ENCODE measurements at places on chromosomes 6 and 20.

- no peak for DNase-seq
These were observed 107.1 kb upstream of the BACH2 start for GRCh38 chr6:90403489-90404381.

DNA sequence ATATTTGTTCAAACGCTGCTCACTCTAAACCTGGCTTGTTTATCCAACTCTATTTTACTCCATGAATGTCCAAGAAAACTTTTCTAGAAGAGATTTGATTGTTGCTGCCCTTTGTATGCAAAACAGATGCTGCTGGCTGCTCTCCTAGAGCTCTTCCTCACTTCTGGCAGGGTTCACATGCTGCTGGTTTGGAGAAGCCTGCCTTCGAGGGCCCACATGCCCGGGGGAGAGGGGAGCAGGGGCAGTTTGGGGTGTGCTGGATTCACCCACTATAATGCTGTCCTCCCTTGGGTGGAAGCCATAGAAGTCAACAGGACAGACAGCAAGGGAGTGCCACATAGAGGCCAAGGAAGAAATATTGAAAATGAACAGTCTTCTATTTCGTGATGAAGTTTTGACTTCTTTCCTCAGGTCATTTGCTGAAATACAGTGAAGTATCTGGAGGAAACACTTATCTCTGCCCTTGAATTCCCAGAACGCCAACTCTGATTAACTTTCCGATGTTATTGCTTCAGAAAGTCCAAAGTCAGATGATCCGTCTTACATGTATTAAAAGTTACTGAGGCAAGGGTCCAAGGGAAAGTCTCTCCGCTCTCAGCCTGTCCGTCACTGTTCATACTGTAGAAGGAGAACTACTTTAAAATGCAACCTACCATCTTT lies 32.4 kb downstream of the LY86 start:
- no peak for DNase-seq

GRCh38 chr20:7505835-7506221 lies 434.4 kb downstream of the HAO1 start:
- no peak for DNase-seq

- DNase-seq = no peak
These were observed 282.7 kb downstream of the EYA4 start for GRCh38 chr6:133523816-133524215.

- no peak for DNase-seq
These were observed 25.9 kb upstream of the FOXQ1 start for GRCh38 chr6:1285956-1286355.

DNA sequence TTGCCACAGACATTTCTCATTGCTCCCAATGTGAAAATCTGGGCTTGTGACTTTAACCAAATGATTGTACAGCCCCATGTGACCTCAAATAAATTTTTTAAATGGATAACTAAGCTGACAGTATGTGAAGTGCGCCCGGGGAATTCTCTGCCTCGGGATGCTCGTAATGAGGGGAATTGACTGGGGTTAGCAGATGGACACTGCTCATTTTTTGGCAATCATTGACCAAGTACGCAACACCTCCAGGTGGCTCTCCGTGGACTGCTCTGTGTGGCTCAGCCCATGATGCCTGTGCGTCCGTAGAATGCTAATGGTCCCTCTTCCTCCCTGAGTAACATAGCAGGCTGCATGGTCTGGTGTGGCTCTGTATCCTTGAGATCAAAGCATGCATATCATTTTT lies 42.4 kb downstream of the FARS2 start:
- DNase-seq = no peak

DNA sequence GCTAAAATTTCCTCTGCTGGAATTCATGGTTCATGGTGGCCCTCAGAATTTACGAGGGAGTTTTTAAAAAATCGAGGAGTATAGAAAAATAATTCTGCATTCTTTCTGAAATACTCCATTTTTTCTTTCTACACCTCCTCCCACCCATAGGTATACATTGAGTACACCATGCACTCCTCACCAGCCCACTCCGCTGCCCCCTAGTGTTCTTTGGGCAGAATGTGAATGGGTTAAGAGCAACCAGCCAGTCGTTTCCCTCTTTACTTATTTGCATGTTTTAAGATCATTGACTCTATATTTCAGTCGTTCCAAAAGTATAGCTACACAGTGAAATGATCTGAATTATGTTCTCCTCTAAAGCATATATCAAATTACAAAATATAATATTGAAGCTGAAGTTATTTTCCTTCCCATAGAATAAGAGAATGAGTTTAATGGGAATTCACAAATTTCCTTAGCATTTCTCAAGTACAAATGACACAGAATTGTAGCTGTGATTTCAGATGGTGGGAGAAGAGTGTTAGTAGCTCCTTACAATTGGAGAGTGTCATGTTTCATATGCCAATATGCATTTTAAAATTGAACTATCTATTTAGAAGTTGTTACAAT lies 977.7 kb upstream of the SLC35B3 start:
- no peak for DNase-seq

GRCh38 chr6:26328265-26328844 lies 36.6 kb upstream of the BTN3A2 start:
- no peak for DNase-seq

GRCh38 chr6:13163161-13163944 lies 165.0 kb downstream of the TBC1D7 start:
- peak; percentile 42 for DNase-seq

DNA sequence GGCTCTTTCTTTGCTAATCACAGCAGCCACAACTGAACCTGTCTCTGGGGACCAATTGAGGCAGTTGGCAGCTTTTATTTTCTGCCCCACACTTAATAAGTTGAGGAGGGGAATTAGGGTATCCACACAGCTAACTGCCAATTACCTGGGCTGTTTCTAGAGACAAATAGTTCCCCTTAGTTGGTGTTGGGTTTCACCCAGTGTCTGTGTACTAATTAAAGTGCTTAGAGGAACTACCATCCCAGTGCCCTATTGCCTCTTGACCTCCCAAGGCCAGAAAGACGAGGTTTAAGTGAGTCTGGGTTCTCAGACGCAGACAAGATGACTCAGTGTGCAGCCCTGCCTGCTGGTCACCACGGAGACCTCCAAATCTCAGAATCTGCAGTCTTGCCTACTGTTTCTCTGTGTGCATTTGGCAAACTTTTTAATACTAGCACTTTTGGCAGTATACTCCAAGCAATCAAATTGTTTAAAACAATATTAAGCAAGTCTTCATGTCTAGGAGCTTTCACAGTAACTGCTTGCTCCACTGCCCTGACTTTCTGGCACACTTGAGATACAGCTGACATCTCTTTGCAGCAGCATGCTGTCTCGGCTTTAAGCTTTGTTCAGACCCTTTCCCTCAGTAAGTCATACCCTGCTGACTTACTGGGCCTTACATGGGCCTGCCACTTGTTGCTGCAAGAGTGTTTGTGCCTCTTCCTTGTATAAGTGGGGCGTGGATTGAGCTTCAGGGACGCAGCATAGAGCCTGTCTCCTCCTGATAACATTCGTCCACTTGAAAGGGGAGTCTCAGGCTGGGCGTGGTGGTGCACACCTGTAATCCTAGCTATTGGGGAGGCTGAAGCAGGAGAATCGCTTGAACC lies 31.9 kb downstream of the STK35 start:
- DNase-seq = peak; percentile 62

- DNase-seq = no peak
These were observed 55.0 kb upstream of the VSX1 start for GRCh38 chr20:25136643-25137559.

DNA sequence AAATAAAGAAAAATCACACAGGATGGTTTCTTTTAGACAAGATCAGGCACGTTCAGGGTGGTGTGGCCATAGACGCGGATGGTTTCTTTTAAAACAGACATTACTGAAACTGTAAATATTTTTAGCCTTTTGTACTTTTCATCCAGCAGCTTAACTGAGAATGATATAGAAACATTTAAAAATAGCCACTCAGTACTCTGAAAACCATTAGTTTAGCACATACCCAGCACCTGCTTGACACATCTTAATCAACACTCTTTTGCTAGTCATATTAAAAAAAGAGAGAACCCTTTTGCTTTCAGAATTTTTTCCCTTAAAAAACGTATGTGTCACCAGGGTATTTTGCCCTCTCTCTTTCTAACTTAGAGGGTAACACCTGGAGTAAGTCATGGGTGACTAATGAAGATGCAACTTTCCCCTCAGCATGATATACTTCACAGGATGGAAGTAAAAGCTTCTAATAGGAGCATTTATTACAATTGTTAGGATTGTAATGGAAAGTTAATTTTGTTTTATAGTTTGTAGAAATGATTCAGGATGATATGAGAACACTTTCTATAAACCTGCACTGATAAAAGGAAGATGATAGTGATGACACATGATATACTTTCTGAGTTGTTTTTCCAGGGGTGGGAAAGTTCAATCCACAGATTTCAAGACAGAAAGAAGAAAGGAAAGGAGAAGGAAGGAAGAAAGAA lies 45.2 kb downstream of the BACH2 start:
- DNase-seq = no peak

DNA sequence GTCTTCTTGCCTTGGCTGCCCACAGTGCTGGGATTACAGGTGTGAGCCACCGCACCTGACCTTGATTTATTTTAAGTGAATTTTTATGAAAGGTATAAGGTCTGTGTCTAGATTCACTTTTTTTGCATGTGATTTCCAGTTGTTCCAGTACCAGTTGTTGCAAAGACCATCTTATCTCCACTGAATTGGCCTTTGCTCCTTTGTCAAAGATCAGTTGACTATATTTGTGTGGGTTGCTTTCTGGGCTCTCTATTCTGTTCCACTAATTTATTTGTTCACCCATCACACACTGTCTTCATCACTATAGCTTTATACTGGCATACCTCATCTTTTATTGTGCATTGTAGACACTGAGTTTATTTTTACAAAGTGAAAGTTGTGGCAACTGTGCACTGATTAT lies 56.3 kb downstream of the ANKS1A start:
- DNase-seq = no peak

GRCh38 chr20:33291830-33292355 lies 8.9 kb downstream of the BPIFB1 start:
- DNase-seq = peak; percentile 64

- DNase-seq = no peak
These were observed 8.4 kb upstream of the GLP1R start for GRCh38 chr6:39040080-39040673.

- no peak for DNase-seq
These were observed 19.2 kb downstream of the UTRN start for GRCh38 chr6:144304223-144304848.

- no peak for DNase-seq
These were observed 61.2 kb upstream of the SIRPG start for GRCh38 chr20:1718604-1719384.

GRCh38 chr6:169163411-169163901 lies 90.2 kb downstream of the THBS2 start:
- DNase-seq = no peak

DNA sequence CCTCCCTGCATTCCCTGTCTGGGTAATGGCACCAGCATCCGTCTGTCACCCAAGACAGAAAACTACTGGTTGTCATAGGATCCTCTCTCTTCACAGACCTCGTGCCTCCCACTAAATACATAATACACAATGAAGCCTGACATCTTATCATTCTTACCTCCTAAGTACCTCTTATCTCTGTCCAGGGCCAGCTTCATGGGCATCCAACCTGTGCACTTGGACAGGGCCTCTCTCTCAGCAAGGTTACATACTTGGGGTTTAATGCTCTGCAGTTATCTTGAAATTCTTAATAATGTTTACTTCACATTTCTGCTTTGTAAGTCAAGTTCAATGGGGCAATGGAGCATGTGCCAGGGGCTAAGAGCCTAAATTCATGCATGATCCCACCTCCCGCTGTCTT lies 30.8 kb upstream of the KLHL31 start:
- DNase-seq = no peak

DNA sequence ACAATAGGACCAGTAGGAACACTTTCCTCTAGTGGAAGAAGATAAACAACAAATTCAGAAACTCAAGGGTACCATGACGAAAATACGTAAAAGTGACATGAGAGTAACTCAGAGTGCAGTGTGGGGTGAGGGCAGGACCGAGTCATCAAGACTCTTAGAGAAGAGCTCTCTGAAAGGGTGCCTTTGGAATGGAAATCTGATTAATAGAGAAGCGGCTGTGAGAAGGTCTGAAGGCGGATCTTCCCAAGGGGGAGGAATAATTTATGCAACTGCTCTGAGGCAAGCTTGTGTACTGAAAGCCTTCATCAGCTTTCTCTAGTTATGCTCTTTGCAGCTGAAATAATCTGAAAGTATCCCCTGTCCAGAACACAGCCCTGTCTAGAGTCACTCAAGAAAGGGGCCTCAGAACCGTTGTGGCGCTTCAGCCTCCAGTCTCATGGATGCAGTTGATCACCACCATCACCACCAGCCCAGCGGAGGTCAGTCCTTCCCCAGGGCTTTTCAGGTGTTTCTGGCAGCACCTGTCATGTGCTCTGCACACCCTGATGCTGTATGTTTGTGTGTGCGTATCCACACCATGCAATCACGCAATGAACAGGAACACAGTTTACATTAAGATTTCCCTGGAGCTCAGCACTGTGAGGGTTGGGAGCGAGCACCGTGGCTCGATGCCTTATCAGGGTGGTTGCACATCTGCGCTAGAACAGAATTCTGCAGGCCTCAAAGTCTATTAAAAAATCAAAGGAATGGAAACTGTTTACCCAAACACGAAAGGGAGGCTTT lies 396.5 kb downstream of the SMOC2 start:
- DNase-seq = no peak

DNA sequence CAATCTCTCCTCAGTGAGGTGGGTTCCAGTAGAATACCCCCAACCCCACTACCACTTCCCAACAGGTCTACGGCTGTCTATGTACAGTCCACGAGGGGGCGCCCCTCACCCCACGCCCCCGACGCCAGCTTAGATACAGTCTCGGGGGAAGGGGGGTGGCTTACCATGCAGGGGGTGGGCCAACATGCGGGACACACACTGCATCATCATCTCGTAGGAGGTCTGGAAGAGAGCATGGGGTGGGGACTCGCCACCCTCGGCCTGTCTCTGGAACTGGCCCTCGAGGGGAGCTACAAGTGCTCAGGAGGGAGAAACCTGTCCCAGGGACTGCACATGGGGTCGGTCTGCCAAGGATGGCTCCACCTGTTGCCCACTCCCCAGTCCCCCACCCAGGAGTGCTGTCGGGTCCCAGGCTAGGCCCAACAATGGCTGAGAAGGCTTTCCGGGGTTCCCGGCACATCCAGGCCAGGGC lies 8.5 kb downstream of the MTCH1 start:
- DNase-seq = no peak

- DNase-seq = no peak
These were observed 335.3 kb upstream of the NRSN1 start for GRCh38 chr6:23790756-23791155.

- peak; percentile 62 for DNase-seq
These were observed 42.0 kb downstream of the IRAK1BP1 start for GRCh38 chr6:78909391-78909790.

- no peak for DNase-seq
These were observed 128.2 kb upstream of the CDH4 start for GRCh38 chr20:61123751-61124368.

Data from inflammatory macrophage (primary cell).